Activated T-cell treated with anti-CD3 and anti-CD28 coated beads, Interleukin-2, amount 50 U/mL, for 72 hours (primary cell): ENCODE measurements at places on chromosomes 2 and 18. TPM values are rescaled to one million over a fixed set of nuclear protein-coding genes. Genes with fewer than 3 reads are reported as not detected.

The NT5DC4 gene
- total RNA-seq = 1.2 TPM

GRCh38 chr2:100756704-100757103 is 63.2 kb upstream of the NPAS2 start:
- H3K4me1 ChIP-seq = peaks cover 14% of the 10 kb centered on the region
- H3K36me3 ChIP-seq = peaks cover 2% of the 10 kb centered on the region
- no peak for DNase-seq
- no peak overlapping the region for H3K4me3 ChIP-seq

- H3K36me3 ChIP-seq = no peaks in the 10 kb centered on the region
- no peak overlapping the region for H3K27ac ChIP-seq
- H3K27me3 ChIP-seq = no peaks in the 10 kb centered on the region
- H3K4me3 ChIP-seq = no peak overlapping the region
- no peaks in the 10 kb centered on the region for H3K4me1 ChIP-seq
Measured at GRCh38 chr2:234963773-234964615, 12.2 kb downstream of the SH3BP4 start.

GRCh38 chr2:46334389-46335271 is 37.4 kb downstream of the EPAS1 start:
- no peak overlapping the region for H3K27ac ChIP-seq
- H3K36me3 ChIP-seq = no peaks in the 10 kb centered on the region
- DNase-seq = no peak
- peaks cover 13% of the 10 kb centered on the region for H3K27me3 ChIP-seq
- H3K4me1 ChIP-seq = peaks cover 40% of the 10 kb centered on the region
- no peak overlapping the region for H3K4me3 ChIP-seq

The ANKRD29 gene
- total RNA-seq = not detected

GRCh38 chr2:35454966-35455638 is 900.5 kb upstream of the CRIM1 start:
- H3K27me3 ChIP-seq = no peaks in the 10 kb centered on the region
- H3K4me1 ChIP-seq = no peaks in the 10 kb centered on the region
- no peak overlapping the region for H3K27ac ChIP-seq
- DNase-seq = no peak

The GALNT14 gene
- total RNA-seq = 0.67 TPM

DNA sequence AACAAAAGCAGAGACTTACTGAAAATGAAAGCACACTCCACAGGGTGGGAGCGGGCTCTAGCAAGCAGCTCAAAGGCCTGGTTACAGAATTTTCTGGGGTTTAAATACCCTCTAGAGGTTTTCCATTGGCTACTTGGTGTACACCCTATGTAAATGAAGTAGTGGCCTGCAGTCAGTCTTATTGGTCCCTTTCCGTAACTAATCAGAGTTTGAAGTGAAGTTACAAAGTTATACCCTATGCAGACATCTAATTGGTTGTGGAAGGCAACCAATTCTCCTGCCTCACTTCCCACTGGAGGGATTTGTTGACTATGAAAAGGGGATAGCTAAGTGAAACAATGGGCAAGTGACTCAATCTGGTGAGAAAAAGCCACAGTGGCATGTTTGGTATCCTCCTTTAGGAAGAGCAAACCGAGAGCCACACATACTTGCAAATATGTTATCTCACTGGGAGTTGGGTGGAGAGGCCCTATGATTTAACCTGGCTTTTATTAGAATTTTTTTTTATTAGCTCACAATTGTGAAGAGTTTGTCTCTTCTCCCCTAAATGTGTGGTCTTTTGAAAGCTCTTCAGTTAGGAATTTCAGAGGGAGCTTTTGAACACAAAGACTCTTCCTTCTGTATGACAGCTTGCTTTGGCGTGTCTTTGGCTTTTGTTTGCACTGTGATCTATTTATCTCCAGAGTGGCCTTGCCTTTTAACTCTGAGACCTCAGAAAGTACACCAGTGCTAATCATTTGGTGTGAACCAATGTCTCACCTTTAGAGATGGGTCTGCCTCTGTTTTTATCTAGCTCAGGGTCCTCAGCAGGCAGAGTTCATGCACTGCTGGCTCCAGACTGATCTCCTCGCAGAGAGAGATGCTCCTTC is 69.6 kb downstream of the MAP4K4 start:
- no peaks in the 10 kb centered on the region for H3K27me3 ChIP-seq
- H3K4me1 ChIP-seq = peaks cover 91% of the 10 kb centered on the region
- H3K36me3 ChIP-seq = no peaks in the 10 kb centered on the region
- no peak for DNase-seq

DNA sequence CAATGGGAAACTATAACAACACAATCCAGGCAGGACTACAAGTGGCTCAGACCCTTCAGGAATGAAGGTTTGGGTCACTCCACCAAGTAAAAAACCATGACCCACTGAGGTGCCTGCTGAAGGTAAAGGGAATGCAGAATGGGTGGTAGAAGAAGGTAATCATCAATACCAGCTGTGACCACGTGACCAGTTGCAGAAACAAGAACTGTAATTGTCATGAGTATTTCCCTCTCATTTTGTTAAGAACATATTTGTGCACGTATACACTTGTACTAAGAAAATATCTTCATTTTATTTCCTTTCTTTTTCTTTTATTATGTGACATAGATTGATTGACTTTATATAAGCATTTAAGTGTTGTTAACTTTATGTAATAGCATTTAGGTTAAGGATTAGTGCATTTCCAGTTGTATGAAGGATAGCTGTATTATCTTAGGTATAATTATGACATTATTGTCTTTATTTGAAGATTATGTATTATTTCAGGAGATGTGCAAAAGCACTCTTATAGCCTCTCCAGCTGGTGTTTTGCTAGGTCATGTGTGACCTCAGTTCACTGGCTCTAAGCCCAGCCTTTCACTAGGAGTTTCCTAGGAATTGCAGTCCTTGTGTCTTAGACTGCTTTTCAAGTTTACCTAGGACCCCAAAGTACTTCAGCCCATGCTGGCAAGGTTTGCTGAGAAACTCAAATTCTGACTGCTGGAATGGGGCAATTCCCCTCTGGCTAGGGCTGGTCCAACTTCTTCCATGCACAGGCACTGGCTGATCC is 125.7 kb upstream of the DPP10 start:
- no peaks in the 10 kb centered on the region for H3K36me3 ChIP-seq
- no peaks in the 10 kb centered on the region for H3K4me1 ChIP-seq
- no peaks in the 10 kb centered on the region for H3K27me3 ChIP-seq
- no peak overlapping the region for H3K27ac ChIP-seq

DNA sequence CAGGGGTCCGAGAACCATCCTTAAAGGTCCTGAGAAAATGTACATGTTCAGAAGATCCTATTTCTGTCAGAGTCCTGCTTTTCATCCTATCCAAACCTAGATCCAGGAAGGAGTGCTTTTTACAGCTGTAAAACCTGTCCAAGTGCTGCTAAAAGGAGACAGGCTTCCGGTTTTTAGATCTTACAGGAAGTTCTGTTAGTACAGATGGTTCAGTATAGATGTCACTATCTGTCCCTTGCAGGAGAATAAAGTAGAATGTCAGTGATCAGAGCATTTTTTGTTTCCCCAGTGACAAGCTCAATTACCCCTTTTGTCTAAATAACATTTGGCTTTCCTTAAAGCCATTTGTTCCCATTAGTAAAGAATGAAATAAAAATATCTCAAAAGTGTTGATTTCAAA is 98.3 kb downstream of the NRP2 start:
- no peak for DNase-seq
- H3K4me1 ChIP-seq = peaks cover 8% of the 10 kb centered on the region
- no peak overlapping the region for H3K4me3 ChIP-seq
- H3K36me3 ChIP-seq = no peaks in the 10 kb centered on the region
- H3K27me3 ChIP-seq = peaks cover 23% of the 10 kb centered on the region
- no peak overlapping the region for H3K27ac ChIP-seq

The AGPS gene
- 44.6 TPM for total RNA-seq

The COLEC11 gene
- total RNA-seq = 0.41 TPM
